ENCODE measurements at places on chromosomes 6 and 20.

- no peak for DNase-seq
Observed at GRCh38 chr20:3781153-3781910, at the start of gene SPEF1. SPEF1 (minus strand) TSS chr20:3781448; CDS start chr20:3781287, 161 bp downstream.

DNA sequence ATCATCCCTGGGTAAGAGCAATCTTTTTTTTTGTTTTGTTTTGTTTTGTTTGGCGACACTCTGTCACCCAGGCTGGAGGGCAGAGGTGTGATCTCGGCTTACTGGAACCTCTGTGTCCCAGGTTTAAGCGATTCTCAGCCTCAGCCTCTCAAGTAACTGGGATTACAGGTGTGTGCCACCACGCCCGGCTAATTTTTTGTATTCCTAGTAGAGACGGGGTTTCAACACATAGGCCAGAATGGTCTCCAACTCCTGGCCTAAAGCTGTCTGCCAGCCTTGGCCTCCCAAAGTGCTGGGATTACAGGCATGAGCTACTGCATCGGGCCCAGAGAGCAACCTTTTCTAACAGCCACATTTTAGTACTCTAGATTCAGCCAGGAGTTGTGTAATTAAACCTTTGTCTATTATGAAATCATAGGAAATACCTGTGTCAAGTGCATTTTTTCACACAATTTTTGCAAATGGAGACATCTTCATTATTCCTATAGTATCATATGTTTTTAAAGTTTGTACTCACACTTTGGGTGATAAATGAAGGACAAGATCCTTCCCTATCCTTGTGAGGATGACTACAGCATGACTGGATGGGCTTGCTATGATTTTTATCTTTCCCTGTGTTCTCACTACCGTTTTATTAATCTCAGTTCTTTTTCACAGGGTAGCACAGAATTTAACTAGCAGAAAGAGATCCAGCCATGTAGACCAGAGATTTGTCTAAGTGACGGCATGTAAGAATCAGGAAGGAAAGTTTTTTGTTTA lies 82.6 kb downstream of the OR2B2 start:
- DNase-seq, result no peak

DNA sequence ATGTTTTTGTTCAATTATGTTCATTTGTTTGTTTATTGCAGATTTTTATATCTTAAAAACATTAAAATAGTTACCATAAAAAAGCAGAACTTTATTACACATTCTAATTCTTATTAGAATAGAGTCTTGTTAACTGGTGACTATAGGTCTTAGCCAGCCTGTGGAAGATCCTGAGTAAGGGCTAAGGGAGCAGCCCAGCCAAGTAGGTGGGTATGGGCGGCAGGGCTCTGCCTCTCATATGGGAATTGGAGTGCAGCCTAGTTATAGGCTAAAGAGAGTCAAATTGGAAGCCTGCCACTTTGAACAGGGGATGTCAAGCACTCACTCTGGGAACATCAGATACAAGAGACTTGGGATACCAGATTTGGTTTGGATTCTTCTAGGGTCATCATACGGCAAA lies 10.5 kb upstream of the HSF2 start:
- no peak for DNase-seq

- DNase-seq, result no peak
Observed at GRCh38 chr20:8870652-8871051, 198.2 kb upstream of the PLCB4 start.

DNA sequence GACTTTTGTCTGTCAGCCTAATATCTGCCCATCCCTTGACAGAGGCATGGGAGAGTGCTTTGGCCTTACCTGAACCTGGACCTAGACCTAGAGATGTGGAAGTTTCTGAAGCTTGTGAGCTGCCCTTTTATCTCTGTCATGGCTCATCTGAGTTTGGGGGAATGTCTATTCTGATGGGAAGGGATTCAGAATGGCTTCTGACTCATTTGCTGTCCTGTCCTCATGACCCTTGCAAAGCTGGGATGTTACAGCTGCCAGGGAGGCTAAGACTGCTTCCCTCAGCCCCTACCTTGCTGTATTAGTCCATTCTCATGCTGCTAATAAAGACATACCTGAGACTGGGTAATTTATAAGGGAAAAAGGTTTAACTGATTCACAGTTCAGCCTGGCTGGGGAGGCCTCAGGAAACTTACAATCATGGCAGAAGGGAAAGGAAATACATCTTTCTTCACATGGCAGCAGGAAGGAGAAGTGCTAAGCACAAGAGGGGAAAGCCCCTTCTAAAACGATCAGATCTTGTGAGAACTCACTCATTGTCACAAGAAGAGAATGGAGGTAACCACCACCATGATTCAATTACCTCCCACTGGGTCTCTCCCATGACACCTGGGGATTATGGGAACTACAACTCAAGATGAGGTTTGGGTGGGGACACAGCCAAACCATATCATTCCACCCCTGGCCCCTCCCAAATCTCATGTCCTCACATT lies 252.2 kb downstream of the ERMARD start:
- no peak for DNase-seq

- no peak for DNase-seq
Observed at GRCh38 chr20:47236639-47236900, 119.9 kb downstream of the ZMYND8 start.

- no peak for DNase-seq
Observed at GRCh38 chr20:60124776-60125381, 166.7 kb downstream of the CDH26 start.

DNA sequence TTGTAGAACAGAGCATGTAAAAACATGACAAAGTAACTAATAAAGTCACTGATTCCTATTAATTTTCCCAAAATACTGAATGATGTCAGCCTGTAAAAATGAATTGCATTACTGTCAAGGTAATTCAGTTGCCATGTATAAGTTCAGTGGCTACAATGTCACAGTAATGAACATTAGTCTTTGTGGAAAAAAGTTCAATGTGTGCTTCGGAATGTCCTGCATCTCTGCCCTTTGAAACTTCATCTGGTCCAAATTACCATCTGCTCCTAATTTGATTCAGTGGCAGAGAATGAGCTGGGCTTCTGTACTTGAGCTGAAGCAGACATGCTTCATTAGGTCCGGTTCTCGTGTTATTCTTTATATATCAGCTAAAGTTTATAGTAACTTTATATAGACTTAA lies 567.4 kb downstream of the COL12A1 start:
- no peak for DNase-seq

- DNase-seq, result no peak
Observed at GRCh38 chr20:57807401-57808263, 97.8 kb upstream of the PMEPA1 start.

GRCh38 chr20:34262488-34263288 lies 21.5 kb downstream of the ASIP start:
- DNase-seq, result no peak

GRCh38 chr6:43246301-43247113 lies 3.2 kb downstream of the TTBK1 start:
- DNase-seq, result no peak

DNA sequence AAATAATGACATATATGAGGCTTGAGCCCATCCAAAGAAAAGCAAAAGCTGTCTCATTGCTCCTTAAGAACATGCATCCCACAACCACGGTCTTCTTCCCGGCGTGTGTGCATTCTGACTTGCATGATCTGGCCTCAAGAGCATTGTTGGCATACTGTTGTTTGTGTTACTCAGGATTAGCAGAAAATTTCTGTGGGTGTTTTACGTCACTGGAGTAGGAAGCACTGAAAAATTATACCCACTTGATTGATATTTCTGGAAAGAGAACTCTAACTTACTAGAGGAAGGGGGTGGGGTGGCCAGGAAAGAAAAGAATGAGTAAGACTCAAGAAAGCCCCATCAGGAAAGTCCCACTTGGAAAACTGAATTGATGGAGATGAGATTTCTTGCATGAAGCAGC lies 326.2 kb upstream of the PRDM1 start:
- no peak for DNase-seq

DNA sequence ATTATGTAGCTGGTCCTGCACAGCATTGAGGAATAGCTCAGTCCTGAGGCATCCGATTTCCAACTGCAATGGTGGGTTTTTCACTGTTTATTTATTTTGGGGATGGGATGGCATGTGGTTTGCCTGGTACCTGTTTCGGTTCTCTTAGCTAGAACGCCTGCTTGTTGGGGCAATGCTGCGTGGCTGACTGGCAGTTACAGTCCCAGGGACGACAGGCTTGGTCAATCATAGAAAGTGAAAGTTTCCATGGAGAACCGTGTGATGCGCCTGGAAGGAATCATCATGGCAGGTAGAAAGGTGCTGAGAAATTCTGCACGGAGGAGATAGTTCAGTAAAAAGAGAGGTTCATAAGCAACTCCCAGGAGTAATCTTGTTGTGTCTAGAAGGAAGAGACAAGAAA lies 18.4 kb downstream of the ID4 start:
- no peak for DNase-seq

GRCh38 chr20:4297127-4297826 lies 281.9 kb upstream of the RNF24 start:
- no peak for DNase-seq

GRCh38 chr6:134117409-134117808 lies 65.0 kb upstream of the SLC2A12 start:
- DNase-seq, result no peak

DNA sequence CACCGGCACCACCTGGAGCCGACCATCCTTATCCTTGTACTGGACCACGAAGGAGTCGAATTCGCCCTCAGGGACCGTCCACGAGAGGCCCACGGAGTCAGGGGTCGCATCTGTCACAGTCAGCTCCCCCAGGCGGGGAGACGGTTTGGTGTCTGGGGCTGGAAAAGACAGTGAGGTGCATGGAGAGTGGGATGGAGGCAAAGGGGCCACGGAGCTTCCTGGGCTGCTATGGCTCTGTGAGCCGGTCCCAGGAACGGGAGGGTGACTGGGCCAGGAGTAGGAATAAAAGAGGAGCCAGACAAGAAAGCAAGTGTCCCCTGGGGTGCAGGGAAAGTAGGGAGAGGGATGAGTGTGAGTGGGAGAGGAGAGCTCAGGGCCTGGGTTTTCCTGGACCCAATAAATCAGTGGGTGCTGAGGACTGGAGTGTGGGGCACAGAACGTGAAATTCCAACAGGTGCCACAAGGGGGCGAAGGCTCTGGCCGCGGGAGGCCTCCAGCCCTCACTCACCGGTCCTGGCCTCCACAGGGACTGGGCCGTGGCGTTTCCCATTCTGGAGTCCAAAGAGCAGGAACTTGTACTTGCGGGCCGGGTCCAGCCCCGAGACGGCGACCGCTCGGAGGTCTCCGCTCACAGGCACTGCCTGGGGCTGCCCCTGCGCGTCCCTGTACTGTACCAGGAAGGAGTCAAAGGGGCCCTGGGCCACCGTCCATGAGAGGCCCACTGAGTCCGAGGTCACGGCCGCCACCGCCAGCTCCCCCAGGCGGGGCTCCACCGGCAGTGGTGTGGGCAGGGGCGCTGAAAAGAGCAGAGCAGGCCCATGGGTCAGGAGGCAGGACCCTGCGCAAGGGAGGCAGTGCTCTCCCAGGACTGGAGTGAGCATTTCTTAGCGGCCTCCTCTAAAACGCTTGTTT lies 9.9 kb downstream of the CYP21A2 start:
- peak; percentile 24 for DNase-seq

DNA sequence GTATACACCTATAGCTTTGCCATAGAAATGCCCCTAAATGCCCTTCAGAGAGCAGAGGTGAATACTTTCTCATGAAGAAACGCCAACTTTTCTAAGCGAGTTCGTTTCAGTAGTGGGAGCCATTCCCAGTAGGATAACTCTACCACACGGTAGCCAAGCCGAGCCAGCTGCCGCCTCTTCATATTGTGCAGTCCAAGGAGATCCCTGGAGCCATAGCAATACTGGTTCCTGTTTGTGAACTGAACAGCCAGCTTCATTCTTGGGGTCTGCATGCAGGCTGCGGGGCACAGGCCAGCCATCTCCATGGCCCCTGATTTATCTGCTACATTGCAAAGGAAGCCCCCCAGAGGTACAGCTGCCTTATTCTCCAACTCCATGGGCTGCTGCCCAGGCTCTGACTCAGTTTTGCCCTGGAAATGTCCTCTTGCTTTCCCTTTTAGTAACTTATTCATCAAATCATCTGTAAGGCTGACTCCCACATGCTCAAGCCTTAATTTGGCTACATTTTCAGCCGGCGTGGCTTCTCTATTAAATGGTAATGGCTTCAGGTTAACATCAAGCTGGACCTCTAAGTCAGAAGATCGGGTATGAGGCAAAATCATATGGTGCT lies 12.8 kb downstream of the FASTKD5 start:
- DNase-seq, result no peak

DNA sequence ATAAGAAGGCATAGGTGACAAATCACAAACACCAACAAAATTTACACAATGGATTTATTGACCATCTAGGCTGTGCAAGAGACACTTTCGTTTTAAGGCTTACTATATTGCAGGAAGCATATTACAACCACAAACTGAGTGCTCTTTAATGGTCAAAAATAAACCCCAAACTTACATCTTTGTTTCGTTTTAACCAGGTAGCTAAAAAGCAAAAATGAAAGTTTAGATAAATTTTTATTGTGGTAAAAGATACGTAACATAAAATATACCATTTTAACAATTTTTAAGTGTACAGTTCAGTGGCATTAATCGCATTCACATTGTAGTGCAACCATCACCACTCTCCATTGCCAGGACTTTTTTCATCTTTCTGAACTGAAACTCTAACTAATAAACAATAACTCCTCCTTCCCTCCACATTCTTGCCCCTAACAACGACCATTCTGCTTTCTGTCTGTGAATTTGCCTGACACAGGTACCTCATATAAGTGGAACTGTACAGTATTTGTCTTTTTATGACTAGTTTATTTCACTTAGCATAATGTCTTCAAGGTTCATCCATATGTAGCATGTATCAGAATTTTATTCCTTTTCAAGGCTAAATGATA lies 32.3 kb upstream of the DUSP22 start:
- DNase-seq, result no peak

DNA sequence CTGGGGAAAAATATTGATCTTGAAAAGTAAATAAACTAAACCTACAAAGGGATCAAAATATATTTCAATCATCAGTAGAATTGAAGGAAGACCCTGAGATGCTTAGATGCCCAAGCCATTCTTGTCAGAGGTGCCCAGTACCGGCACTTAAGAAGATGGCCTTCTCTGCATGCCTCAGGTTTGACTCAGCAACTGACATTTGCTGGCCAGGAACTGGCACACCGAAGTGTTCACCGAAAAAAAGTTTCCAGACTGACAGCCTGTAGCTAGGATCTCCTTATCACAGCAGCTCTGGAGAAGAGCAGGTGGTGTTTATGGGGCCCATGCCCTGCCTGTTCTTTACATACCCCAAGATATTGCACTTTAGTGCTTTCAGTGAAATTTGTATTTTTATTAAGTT lies 203.2 kb downstream of the MOXD1 start:
- DNase-seq, result no peak

GRCh38 chr20:44087857-44088120 lies 99.2 kb downstream of the JPH2 start:
- no peak for DNase-seq

DNA sequence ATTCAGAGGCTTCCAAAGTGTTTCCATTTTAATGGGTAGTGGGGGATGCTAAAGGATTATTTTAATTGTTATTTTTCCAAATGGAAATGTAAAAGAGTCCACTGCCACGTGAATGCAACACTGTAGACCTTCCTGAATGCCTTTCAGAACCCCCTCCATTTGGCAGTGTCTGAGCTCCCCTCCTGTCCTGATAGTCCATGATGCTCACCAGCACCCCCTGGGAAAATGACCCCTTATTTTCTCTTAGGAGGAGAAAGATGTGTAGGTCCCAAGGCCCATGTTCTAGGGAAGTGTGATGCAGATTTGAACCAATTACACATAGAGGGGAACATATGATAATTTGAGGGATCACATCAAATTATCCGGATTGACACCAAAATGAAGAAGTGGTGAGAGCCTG lies 46.8 kb upstream of the SH3BGRL2 start:
- DNase-seq, result no peak

- DNase-seq, result no peak
Observed at GRCh38 chr20:50286174-50286511, 95.5 kb downstream of the CEBPB start.

Measured in activated CD8-positive, alpha-beta memory T cell treated with anti-CD3 and anti-CD28 coated beads for 1 hour (primary cell).